Activated CD4-positive, alpha-beta memory T cell treated with anti-CD3 and anti-CD28 coated beads for 36 hours (primary cell): ENCODE measurements at places on chromosomes 5 and 9. TPM values are rescaled to one million over a fixed set of nuclear protein-coding genes. Genes with fewer than 3 reads are reported as not detected.
A peak's percentile ranks its signal among the peaks of the same experiment; 100 is the strongest.

GRCh38 chr5:104199771-104200170 lies 637.2 kb upstream of the NUDT12 start:
- DNase-seq = no peak

DNA sequence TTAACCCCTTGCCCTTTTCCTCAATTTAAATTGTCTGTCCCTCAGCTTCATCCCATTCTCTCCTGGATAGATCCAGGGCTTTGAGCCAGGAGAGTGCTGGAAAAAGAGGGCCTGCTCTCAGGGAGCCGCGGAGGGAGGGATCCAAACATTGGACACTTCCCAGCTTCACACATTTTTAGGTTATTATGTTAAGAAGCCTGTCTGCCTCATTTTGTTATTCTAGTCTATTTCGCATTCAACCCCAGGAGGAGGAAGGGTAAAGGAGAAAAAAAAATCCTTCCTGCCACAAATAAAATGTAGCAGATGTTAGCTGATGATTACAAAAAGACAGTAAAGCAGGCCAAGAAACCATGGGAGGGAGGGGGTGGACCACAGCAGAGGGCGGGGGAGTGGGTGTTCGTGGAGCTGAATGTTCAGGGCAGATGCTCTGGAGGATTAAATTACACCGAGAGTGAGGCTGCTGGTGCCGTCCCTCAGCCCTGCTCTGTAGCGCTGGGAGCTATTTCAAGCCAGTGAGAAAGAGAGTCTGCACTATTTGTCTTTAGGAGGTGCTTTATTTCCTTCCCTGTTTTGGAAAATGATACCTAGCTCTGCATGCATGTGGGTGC lies 60.6 kb upstream of the ZFR start:
- DNase-seq = no peak

- no peak for DNase-seq
Measured at GRCh38 chr9:72871685-72872084, 81.2 kb downstream of the ALDH1A1 start.

DNA sequence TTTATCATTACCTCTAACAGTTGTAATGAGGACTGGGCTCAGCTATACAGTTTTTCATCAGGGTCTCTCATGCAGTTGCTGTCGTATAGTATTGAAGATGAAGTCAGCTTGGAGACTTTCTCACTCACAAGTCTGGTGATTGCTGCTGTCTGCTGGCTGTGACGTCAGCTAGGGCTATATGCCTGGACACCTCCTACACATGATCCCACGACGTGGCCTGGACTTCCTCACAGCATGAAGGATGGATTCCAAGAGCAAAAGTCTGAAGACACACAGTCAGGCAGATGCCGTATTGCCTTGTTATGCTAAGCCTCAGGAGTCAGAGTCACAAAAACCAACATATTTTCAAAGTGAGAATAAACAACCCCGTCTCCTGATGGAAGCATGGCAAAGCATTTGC lies 193.3 kb downstream of the LURAP1L start:
- no peak for DNase-seq

DNA sequence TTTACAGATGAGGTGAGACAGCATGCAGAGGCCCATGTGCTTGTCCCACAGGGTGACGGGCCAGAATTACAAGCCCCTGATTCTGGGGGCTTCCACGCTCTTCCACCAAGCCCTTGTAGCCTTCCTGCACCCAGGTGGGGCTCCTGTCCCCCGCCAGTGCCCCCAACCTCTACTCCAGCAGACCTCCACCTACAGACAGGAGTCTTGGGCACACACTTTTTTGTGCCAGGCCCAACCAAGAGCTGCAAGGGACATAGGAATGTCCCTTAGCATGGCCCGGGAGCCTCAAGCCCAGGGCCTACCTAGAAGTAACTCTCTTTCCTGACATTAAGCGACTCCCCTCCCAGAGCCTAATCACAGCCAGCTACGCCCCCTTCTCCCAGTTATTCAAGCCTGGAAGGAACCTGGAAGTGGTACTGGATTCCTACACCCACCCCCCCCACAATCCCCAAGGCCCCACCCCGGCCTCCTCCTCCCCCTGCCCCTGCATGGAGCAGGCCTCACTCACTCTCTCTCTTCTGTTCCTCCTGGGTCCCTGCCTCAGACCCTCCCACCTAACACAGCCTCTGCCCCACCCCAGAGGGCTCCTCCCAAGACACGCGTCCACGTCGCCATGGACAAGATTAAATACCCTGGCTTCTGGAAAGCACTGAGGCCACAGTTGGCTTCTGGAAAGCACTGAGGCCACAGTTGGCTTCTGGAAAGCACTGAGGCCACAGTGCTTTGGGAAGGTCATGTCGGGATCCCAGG lies 30.5 kb downstream of the ADAMTS2 start:
- DNase-seq = no peak

GRCh38 chr5:61731946-61732314 lies 399.9 kb downstream of the ZSWIM6 start:
- DNase-seq = no peak

DNA sequence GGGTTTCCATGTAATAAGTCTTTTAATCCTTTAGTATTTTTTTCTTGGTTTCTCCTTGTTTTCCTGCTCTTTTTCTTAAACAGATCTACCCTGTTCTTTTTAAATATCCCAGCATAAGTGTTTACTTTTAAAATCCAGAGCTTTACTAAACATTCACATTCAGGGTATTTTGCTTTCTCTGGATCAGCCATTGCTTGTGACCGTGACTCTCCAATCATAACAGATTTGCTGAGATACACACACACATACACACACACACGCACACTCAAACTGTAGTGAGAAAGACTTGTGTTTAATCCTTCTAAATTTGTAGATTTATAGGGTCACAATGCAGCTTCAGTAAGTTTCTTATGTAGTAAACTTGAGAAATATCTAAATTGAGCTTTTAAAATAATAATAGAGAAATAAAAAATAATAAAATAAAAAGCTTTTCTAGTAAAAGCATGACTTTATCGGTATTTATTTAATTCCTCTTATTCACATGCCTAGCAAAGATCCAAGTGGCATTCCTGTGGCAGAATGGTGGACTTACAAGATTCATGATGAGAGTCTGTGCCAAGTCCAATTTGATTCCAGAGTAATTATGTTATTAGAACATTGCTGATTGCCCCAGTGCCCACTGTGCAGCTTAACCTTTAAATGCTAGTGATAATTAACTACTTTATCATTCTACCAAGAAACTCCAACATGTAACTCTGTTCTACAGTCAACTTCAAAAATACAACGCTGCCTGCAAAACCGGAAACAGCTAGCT lies 129.0 kb downstream of the TLE4 start:
- no peak for DNase-seq

DNA sequence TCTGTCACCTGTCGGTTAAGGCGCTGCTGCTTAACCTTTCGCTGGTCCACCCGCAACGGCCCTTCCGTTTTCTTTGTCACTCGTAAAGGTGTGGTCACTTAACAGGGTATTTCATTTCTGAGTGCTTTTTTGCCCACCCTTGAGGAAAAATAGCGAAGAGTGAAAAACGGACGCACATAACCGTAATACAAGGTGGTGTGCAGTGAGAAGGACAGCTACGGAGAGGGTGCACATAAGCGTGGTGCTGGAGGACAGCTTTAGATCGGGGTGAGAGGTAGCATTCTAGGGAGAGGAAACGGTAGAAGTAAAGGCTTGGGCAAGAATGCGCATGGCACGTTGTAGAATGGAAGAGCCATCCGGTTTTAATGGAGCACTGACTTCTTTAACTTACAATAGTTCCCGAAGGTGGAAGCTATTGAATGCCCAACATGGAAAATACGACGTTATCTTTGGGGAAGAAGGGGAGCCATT lies 761 bp downstream of the CCT5 start:
- DNase-seq = peak; percentile 35

GRCh38 chr9:134317790-134318414 lies 8.4 kb upstream of the RXRA start:
- no peak for DNase-seq

GRCh38 chr9:36899406-36899805 lies 134.7 kb downstream of the PAX5 start:
- DNase-seq = no peak

HTR1A gene
- total RNA-seq = not detected

DNA sequence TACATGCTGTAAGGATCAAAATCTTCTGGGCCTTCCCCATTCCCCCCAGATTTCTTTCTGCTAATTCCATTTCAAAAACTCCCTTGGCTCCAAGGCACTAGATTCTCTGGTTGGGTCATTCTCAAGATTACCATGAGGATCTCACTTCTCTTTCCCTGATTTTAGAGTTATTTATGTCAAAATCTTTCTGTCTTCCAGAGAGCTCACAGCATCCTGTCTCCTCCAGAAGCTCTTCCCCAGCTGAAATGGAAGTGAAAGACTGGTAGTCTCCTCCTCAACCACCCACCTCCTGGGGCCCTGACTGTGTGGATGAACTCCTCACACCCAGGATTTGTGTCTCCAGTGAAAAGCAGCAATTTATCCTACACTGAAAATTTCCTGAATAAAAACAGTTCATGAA lies 11.9 kb upstream of the ZNF366 start:
- DNase-seq = no peak

GRCh38 chr9:68706363-68707201 lies 1.5 kb downstream of the PIP5K1B start:
- no peak for DNase-seq

DNA sequence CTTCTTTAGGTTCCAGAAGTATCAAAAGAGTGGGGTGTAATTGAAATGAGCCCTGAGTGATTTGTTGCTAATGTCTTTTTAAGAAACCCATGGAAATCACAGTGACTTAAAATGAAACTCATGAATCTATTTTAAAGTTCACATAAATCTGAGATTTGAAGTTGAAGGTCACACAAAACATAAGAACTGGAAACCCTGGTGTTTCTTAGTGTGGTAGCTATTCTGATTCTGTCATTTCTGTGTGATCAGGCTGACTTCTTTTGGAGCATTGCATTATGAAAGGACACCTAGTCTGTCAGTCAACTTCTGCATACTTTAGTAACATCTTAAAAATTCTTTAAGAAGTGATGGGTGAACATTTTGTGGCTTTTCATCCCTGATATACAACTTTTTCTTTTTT lies 448.8 kb downstream of the TLE4 start:
- DNase-seq = no peak

GRCh38 chr9:20405616-20406015 lies 216.7 kb downstream of the MLLT3 start:
- no peak for DNase-seq

- DNase-seq = no peak
Measured at GRCh38 chr5:128300181-128300580, 216.6 kb downstream of the SLC12A2 start.

- DNase-seq = no peak
Measured at GRCh38 chr5:152838241-152838786, 433.2 kb upstream of the NMUR2 start.
